Choroid plexus epithelial cell (primary cell): ENCODE measurements at places on chromosomes 2 and 18.

GRCh38 chr2:101427743-101428142 is 40.4 kb upstream of the CREG2 start:
- no peak for DNase-seq

GRCh38 chr18:24076950-24077349 is 61.9 kb upstream of the CABYR start:
- no peak for DNase-seq

- DNase-seq: peak; percentile 70
Observed at GRCh38 chr2:237931205-237931721, 35.6 kb upstream of the UBE2F start.

- DNase-seq: no peak
Observed at GRCh38 chr2:88639865-88640264, 12.6 kb upstream of the EIF2AK3 start.

GRCh38 chr2:208496129-208496528 is 89.5 kb downstream of the PTH2R start:
- DNase-seq: no peak

GRCh38 chr2:45009303-45009927 is at the start of gene SIX2:
SIX2 (minus strand) TSS chr2:45009452; CDS start chr2:45009110, 342 bp downstream.
- DNase-seq: peak; percentile 99

GRCh38 chr2:241584436-241584835 is 25.9 kb downstream of the BOK start:
- DNase-seq: peak; percentile 59

DNA sequence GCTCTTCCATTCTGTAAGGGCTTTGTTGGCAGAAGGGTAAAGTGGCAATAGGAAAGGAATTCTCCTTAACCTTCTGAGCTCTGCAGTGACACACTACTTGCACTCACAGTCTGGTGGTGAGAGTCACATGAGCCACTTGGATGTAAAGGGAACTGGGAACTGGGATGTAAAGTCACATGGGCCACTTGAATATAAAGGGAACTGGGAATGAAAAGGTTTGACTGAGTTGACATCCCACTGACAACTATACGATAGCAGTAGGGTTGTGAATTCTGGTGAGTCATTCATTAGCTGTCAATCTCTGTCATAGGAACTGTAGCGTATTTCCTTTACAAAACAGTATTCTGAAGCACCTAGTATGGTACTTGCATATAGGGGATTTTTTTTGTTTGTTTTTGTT is 5.5 kb downstream of the RPE start:
- DNase-seq: peak; percentile 14

DNA sequence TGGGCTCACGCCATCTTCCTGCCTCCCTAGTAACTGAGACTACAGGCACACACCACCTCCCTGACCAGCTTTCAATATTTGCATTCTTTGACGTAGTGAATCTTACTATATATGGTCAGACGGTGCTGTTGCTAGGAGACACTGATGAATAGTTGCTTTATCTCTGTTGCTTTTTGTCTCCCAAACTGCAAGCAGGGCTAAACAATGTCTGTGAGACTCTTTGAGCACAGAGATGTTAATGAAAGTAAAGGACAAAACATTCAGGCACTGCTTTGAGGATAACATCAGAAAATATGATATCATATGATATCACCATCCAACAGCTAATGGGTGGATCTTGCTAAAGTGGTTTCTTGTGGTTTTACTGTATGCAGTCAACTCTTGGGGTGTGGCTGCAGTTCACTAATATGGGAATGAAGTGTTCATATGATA is 43.0 kb downstream of the EMILIN2 start:
- DNase-seq: no peak

DNA sequence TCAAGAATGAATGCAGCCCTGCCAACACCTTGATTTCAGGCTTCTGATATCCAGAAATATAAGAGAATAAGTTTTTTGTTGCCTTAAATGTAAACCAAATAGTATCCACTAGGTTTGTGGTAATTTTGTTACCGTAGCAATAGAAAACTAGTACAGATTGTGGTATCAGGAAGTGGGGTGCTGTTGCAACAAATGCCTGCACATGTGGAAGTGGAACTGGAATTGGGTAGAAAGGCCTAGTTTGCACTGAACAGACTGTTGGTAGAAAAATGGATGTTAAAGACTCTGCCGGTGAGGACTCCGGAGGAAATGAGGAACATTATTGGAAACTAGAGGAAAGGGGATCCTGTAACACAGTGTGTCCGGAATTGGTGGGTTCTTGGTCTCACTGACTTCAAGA is 145.8 kb upstream of the MGAT5 start:
- DNase-seq: no peak

GRCh38 chr2:205323929-205324328 is 358.4 kb upstream of the NRP2 start:
- peak; percentile 41 for DNase-seq

DNA sequence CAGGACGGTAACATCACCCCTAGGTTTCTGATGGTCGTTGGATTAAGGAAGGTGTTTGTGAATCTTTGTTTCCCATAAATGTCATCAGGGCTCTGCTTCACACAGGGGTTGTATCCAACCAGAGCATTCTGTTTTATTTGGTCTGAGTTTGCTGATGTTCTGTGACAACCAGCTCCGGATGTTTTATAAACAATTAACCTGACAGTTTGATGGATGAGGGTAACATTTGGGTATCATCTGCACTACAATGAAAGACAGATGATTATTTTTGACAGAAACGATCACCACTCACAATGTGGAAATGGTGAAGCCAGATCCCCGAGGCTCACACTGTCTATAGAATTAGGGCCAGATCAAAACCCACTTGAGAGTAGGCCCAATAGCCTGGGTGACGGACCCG is 107.1 kb downstream of the CDC42EP3 start:
- no peak for DNase-seq

GRCh38 chr2:20185176-20186022 is 39.5 kb downstream of the SDC1 start:
- DNase-seq: peak; percentile 86

DNA sequence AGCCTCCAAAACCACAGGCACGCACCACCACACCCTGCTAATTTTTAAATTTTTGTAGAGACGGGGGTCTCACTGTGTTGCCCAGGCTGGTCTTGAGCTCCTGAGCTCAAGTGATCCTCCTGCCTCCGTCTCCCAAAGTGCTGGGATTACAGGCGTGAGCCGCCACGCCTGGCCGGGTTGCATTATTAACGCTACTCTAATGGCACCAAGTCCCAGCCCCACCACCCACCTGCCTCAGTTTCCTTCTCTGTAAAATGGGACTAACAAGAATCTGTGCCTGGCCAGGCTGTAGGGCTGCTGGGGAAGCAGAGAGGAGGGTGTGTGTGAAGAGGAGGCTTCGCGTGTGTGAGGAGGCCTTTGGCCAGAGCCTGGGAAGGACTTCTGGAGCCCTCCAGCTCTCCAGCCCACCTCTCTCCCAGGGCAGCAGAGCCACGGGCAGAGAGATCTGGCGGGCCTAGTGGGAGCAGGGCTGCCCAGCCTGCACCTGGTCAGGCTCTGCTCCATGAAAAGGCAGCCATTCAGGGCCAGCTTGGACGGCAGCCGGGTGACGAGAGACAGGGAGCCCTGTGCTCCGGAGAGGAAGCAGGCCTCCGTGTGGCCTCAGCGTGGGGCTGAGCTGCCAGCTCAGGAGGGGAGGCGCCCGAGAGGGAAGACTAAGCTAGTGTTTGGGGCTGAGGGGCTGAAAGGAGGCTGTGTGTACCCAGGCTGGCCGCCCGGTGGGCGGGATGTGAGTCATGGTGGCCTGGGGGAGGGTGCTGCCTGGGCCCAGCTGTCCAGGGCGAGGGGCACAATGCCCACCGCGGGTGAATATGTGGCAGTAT is 7.4 kb upstream of the B3GNT7 start:
- peak; percentile 33 for DNase-seq

DNA sequence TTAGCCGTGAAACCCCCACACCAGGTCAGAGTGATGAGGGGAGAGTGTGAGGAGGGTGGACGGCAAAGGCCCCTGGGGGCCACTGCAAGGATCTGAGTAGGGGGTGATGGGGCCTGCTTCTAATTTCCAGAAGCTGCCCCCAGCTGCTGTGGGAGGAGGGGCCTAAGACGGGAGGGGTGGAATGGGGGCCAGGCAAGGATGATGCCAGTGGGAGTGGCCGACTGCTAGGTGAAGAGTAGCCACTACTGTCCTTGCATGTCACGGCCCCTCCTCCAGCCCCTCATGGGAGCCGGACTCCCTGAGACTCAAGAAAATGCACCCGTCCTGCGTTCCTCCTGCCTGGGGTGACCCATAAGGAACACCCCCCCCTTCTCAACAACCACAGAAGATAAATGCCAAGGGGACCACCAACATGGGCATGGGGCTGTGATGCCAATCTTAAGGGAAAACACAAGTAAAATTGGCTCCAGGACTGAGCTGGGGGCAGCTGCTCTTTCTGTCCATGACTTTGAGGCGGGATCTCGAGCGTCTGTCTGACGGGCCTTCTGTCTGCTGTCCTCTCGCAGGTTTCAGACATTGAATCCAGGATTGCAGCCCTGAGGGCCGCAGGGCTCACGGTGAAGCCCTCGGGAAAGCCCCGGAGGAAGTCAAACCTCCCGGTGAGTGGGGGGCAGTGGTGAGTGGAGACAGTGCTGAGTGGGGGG is 24.2 kb upstream of the PRLH start:
- DNase-seq: no peak

- peak; percentile 28 for DNase-seq
Observed at GRCh38 chr2:202824901-202825300, 46.7 kb downstream of the ICA1L start.

DNA sequence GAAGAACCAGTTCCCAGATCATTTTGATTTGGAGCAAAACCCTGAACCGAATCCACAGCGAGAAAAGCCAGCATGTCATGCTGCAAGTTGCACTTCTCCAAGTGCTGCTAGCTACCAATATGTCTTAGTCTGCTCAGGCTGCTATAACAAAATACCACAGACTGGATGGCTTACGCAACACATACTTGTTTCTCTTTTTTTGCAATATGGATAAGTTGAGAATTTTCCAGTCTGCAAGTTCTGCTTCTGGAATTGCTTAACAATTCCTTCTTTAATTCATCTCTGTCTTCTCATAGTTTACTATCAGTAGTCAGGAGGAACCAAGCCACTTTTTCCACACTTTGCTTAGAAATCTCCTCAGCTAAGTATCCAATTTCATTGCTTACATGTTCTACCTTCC is 105.9 kb upstream of the RBBP8 start:
- DNase-seq: peak; percentile 53

GRCh38 chr2:151205571-151205970 is 56.1 kb downstream of the RBM43 start:
- DNase-seq: no peak

DNA sequence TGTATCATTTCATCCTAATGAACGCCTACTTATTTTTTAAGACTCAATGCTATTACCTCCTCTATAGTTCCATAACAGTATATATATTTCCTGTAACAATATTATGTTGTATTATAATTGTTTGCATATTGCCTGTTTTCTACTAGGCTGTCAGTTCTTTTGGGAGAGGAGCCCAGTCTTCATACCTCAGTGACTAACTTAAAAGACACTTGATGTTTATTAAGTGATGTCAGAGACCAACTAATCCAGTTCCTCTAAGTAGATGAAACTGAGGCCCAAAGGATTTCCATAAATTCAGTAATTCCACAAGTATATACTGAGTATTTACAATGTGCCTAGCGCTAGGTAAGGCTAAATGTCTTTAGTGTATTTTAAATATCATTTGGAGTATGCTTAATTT is 48.9 kb upstream of the AAK1 start:
- peak; percentile 71 for DNase-seq
